Small intestine (tissue), 16 donors: ENCODE measurements at places on chromosomes 6 and 20. TPM values are rescaled to one million over a fixed set of nuclear protein-coding genes. Genes with fewer than 3 reads are reported as not detected.

DNA sequence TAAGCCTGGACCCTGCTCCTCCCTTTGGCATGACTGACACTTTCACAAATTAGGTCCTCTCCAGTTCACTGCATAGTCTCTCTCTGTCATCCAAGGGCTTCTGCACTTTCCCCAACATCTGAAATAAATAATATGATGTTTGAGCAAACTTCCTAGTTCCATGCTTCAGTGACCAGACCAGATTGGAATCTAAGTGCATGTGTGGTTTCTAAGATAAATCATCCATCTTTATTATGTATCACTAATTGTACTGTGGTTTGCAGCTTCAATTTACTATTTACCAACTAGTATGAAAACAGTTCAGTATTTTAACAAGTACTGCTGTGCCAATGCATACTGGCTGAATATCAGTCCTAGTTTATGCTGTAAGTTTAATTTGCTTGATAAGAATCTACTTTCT lies 18.7 kb downstream of the SESN1 start:
- no peak for DNase-seq
- H3K27ac ChIP-seq = no peak overlapping the region
- no peaks in the 10 kb centered on the region for H3K27me3 ChIP-seq
- no peaks in the 10 kb centered on the region for H3K36me3 ChIP-seq

DNA sequence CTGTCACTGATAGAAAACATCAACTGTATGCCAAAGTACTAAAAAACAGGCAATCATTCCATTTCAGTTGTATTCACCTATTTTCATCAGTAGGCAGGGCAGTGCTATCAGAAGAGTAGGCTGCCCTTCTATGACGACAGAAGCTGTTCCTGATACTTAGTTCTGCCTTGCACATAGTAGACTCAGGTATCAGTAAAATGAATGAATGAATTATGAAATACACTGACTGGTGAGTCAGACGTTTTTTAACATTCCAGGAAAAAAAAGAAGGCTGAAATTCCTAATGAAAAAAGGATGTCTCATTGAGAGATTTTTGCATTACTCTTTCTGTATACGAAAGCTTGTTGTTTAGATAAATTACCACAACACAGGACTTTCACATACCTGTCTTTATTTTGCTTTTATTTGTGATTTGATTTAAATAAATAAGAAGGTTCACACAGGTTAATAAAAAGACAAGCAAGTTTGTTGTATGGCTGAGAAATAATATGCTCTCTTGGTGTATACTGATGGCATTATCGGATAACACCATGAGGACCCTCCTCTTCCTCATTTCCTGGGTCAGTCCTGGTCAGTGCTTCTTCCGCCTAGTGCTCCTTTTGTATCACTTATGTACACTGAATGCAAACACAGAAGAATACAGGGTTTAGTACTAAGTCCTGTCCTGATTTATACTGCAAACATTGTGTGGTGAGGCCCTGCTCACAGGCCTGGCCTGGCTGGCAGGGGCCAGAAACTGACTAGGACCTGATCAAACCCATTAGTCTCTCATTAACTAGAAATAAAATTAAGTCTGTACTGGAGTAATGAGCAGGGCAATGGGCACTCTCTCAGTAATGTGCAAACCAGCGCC lies 39.4 kb upstream of the SPDEF start:
- no peaks in the 10 kb centered on the region for H3K27me3 ChIP-seq
- H3K4me1 ChIP-seq = no peaks in the 10 kb centered on the region
- no peak overlapping the region for H3K27ac ChIP-seq
- H3K36me3 ChIP-seq = no peaks in the 10 kb centered on the region

DNA sequence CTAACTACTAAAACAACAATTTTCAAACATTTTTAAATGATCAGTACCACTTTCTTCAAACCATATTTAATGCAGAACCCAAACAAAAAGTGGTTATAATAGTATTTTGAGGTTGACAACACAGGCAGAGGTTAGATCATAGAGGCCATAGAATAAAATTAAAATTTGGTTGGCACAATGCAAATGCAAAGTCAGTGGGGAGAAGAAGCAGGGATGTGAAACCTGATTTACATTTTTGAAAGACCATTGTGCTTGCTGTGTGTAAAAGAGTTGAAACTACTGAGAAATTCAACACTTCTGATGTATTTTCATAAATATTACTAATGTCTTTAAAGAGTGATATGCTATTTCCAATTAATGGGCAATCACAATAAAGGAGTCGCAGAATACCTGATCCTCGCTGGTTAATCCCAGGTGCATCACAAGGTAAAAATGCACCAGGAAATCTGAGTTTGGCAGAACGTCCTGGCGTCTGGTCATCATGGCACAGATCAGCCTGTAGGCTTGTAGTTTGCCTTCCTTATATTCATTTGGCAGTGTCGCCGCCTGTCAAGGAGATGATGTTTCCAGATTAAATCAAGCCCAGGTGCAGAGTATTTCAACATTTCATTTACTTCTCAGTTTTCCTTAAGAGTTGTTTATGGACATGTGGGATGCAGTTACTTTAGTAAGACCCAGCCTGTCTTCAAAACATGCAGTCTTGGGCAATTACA lies 141.2 kb downstream of the RALGAPA2 start:
- H3K36me3 ChIP-seq = peaks cover 6% of the 10 kb centered on the region
- no peak overlapping the region for H3K4me3 ChIP-seq
- no peak for DNase-seq
- H3K27ac ChIP-seq = no peak overlapping the region
- H3K27me3 ChIP-seq = no peaks in the 10 kb centered on the region

- H3K27ac ChIP-seq = no peak overlapping the region
- H3K4me1 ChIP-seq = no peaks in the 10 kb centered on the region
- no peaks in the 10 kb centered on the region for H3K27me3 ChIP-seq
- H3K36me3 ChIP-seq = no peaks in the 10 kb centered on the region
- no peak for DNase-seq
These were observed 66.3 kb upstream of the BMP5 start for GRCh38 chr6:55941702-55942101.

DNA sequence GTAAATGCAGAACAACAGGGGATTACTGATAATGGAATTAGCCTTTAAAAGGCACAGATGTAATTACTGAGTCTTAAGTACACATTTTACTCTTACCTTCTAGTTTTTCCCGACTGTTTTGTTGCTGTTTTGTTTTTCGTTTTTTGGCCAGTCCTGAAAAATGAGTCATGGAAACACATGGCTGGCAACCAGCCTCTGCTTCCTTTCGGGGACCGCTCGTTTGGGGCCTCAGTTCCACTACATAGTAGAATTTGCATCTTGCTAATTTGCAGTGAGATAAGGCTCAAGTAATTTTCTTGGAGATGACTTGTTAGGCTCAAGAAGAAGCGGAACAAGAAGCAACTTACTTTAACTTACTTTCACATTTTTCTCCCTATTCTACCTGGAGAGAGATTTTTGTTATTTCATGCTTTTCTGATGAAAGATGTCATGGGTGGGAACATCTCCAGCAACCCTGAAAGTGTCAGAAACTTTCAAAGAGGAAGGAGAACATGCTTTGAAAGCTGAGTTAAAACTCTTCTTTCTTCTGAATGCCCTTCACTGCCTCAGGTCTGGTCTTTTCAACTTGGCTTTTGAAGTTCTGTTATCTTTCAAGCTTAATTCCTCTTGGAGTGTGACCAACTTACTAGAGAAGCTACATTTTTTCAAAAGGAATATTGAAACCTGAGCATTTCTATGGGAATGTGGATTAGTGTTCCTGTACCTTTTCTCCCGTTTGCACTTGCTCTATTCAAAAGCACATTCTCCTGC lies 71.5 kb upstream of the HDAC2 start:
- no peak overlapping the region for H3K4me3 ChIP-seq
- no peaks in the 10 kb centered on the region for H3K36me3 ChIP-seq
- no peaks in the 10 kb centered on the region for H3K4me1 ChIP-seq
- no peak overlapping the region for H3K27ac ChIP-seq
- no peak for DNase-seq

OPN5 gene
- polyA plus RNA-seq = not detected

ZNF341 gene
- polyA plus RNA-seq = 3.6 TPM

TGM2 gene
- 92.7 TPM for polyA plus RNA-seq

GRCh38 chr6:17032988-17033634 lies 68.7 kb upstream of the STMND1 start:
- no peaks in the 10 kb centered on the region for H3K36me3 ChIP-seq
- H3K4me3 ChIP-seq = no peak overlapping the region
- H3K27me3 ChIP-seq = no peaks in the 10 kb centered on the region
- peak; percentile 14 for DNase-seq

DNA sequence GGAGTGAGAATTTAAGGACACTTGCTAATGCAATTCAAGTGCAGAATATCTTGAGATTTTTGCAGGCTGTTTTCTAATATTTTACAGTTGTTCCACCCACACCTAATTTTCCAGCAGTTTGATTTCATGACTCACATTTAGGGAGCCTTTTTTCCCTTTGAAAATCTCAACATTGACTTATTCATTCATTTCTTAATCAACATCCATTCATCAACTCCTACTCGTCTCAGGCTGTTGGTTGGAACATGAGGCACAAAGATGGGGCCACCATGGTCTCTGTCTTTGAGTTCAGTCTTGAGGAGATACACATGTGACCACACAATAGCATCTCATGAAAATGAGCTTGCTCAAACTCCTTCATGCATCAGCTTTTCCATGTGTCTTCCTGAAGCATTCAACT lies 135.6 kb downstream of the UNC5CL start:
- no peak overlapping the region for H3K27ac ChIP-seq
- no peak for DNase-seq
- H3K36me3 ChIP-seq = no peaks in the 10 kb centered on the region
- H3K4me1 ChIP-seq = peaks cover 9% of the 10 kb centered on the region
- no peaks in the 10 kb centered on the region for H3K27me3 ChIP-seq
- no peak overlapping the region for H3K4me3 ChIP-seq

DNA sequence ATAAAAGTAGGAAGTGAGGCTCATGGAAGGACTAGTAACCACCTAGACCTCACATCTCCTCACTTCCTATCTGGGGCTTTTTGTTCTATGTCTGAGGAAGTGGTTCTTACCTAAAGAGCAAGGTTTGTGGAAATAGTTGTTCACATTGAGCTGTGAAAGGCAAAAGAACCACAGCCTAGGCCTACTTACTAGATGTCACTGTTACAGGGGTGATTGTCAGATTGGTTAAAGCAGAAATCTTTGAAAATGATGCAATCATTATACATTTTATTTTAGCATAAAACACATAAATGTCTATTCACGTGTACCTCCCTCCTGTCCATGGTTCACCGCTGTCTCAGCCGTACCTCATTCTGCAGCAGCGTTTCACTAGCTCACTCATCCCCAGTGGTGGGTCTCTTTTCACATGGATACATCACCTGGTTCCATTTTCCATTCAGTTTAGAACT lies 268.8 kb downstream of the TMEM242 start:
- H3K36me3 ChIP-seq = peaks cover 21% of the 10 kb centered on the region
- H3K4me3 ChIP-seq = no peak overlapping the region
- no peaks in the 10 kb centered on the region for H3K4me1 ChIP-seq
- no peak for DNase-seq
- H3K27me3 ChIP-seq = no peaks in the 10 kb centered on the region

ERVFRD-1 gene
- polyA plus RNA-seq = not detected

DNA sequence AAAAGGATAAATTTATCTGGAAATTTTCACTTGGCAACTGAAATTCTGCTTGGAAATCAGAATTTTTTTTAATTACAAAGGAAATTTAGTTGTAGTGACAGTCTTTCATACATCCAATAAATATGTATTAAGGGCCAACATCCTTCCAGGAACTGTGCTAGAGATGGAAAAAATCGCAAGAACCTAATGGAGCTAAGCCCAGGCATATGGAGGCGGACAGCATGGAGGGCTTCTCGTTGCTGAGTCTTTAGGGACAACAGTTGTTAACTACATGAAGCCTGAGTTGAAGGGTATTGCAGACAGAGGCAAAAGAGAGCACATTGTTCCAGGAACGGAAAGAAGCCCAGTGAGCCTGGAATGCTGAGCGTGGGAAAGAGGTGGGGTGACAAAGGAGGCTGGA lies 208.9 kb downstream of the IBTK start:
- H3K27me3 ChIP-seq = no peaks in the 10 kb centered on the region
- no peak for DNase-seq
- H3K4me3 ChIP-seq = no peak overlapping the region

C4A gene
- 4.0 TPM for polyA plus RNA-seq

DNA sequence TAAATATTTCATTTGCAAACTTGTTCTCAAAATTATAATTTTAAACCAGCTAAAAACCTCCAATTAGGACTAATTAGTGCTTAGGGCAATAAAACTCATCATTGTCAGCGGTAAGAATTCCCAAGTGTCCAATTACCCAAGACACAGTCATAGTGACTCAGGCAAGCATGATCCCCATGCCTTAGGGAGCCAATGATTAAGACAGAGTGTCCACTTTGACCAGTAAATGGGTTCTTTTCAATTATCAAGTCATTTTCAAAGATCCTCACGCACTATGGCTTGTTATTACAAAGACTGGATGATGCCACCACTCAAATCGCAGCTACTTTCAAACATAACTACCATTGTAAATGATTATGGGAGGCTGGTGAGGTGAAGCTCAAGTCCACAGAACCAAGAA lies 114.0 kb downstream of the BFSP1 start:
- H3K27me3 ChIP-seq = no peaks in the 10 kb centered on the region
- no peak overlapping the region for H3K4me3 ChIP-seq
- H3K4me1 ChIP-seq = no peaks in the 10 kb centered on the region
- DNase-seq = no peak

DNA sequence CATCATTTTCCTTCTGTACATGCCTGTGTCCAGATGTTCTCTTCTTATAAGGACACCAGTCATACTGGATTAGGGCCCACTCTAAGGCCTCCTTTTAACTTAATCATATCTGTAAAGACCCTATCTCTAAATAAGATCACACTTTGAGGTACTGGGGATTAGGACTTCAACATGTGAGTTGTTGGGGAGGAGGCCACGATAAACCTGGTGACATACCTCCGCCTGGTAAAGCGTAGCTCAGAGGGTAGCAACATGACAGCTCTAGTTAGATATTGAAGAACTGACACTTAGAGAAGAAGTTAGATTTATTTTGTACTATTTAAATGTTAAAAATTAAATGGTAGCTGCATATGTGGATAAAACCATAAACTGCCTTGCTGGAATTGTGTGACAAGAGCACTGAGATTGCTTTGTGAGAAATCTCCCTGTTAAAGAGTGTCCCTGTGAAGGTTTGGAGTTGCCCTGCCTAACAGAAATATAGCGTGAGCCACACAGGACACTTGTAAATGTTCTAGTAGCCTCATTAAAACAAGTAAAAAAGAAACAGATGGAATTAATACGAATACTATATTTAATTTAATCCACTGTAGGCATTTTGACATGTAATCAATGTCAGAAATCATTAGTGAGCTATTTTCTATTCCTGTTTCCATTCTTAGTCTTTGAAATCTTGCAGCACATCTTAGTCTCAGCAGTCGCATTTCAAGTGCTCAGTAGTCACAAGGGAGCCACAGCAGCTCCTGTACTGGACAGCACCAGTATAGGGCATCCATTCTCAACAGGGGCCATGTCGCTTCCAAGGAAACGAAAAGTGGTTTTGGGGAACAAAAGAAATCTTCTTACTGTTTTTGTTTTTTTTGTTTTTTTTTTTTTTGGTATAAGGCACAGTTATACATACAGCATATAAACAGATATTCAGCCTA lies 13.4 kb downstream of the PLCB1 start:
- H3K27ac ChIP-seq = no peak overlapping the region
- H3K4me3 ChIP-seq = no peak overlapping the region
- no peak for DNase-seq
- H3K27me3 ChIP-seq = no peaks in the 10 kb centered on the region

PROKR2 gene
- not detected for polyA plus RNA-seq
